ENCODE measurements at places on chromosomes 16 and 17.
A peak's percentile ranks its signal among the peaks of the same experiment; 100 is the strongest.

DNA sequence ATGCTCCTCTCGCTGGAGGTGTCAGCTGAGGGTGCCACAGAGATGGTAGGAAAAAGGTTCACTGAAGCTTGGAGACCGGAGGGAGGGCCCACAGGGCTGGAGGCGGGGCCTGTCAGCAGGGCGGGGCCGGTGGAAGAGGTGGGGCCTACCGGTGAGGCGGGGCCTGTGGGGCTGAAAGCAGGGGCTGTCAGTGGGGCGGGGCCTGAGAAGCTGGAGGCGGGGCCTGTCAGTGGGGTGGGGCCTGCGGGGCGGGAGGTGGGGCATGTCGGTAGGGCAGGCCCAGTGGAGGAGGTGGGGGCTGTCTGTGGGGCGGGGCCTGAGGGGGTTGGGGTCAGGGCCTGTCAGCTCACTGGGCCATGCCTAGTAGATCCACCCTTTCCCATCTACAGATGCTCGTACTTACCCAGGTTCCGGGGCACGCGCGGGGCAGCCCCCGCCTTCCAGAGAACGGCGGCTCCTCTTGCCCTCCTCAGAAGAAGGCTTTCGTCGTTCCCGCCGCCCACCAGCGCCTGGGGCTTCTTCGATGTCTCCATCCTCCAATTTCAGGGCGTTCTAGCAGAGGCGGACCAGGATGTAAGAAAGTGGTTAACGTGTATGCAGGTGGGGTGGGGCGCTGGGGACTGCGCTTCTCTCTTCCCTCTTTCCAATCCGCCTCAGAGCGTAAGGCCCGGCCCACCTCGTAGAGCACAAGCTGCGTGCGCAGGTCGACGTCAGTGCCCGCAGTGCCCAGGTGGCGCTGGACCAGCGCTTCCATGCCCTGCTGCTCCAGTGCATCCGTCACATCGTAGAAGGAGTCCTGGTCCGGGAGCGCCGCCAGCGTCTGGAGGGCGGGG is 9.8 kb downstream of the TMEM208 start:
- DNase-seq = peak; percentile 52

GRCh38 chr17:46832331-46832821 is 13.9 kb upstream of the WNT3 start:
- no peak for DNase-seq

DNA sequence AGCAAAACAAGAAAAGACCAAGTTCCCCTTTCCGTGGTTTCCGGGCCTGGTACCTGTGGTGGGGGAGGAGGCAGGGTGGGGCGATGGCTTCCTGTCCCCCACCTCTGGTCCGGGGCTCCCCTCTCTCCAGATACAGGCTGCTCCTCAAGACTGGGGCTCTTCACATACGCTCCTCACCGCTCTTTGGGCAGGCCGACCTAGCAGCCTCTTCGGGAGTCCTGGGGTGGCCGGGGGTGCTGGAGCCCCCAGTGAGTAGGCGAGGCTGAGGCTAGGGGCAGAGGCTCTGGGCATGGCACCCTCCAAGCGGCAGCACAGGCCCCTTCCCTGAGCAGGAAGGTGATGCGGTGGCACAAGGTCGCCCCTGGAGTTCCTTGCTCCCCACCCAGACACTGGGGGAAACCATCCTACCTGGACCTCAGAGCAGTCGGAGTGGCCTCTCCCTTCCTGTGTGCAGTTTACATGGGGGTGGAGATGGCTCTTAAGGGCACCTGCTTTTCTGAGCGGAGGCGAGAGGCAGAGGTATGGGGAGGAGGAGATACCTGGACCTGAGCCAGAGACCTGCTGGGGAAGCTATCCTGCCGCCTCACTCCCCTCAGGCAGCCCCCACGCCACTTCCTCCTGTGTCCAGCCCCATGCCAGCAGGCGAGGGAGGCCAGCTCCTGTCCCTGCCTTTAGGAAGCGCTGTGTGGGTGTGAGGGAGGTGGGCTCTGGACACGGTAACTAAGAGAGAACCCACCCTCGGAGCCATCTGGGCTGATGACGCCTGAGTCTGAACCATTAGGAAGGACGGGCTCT is 891 bp downstream of the CORO1A start:
- DNase-seq = no peak

DNA sequence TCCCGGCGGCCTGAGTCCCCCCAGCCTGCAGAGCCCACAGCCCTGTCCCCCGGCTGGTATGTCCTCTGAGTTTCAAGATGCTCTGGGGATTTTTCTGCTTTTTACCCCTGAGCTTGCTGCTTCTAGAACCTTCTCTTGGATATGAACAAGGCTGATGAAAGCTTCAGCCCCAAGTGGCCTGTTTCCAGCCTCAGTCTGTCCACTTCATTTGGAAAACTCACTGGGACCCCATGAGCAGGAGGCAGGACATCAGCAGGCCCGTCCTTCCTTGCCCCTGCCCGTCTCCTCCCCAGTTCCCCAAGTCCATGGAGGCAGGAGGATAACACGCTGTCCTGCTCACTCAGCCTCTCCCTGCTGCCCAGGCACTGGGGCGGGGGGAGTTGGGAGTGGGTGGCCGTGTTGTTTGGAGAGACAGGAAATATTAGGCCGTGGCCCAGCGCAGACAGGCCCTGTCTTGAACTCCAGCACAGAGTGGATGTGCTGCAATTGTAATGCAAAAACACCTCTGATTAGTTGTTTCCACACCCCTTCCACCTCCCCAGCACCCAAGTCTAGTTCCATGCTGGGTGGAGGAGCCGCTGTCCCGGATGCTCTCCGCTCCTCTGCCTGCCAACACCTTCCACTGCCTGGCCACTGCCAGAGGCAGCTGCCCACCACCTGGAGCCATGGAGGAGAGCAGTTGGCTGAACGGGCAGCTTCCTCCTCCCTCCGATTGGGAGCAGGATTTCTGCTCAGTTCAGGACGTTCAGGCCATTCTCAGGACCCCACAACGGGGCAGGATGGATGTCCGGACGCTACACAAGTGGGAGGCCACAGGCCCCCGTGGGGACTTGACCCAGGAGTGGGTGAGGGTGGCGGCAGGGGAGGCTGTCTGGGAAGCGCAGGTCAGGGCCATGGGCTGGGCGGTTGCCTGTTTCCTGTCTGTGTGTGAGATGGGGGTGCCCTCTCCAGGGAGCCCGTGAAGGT is 216.9 kb upstream of the GSE1 start:
- DNase-seq = peak; percentile 47

DNA sequence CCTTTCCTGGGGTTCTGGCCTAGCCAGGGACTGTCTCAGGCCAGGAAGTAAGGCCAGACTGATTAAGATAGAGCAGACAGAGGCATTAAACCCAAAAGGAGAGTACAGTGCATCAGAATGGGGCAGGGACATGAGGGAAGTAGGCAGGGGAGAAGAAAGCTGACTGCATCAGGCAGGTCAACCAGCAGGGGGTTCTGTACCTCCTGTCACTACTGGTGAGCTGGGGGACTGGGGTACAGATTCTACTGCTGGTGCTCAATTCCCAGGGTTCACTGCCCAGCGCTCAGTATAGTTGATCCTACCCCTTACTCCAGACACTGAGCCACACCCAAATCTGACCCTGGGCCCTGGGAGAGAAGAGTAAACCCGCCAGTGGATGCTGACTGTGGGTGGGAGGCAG is 12.9 kb upstream of the MTMR4 start:
- DNase-seq = no peak

DNA sequence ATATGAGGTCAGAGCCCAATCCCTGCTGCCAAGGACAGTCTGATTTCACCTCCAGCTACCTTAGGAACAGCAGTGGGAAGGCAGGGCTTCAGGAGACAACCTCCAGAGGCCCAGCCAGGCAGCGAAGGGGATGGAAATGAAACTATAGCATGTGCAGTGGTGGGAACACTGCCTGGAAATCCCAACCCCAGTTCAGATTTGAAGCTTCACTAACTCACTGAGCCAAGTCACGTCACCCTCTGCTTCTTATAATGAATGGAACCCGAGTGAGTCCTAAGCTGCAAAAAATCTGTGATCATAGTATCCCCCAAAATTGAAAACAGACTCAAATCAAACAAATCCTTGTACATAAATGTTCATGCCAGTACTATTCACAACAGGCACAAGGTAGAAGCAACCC is 36.0 kb upstream of the SLC39A11 start:
- DNase-seq = no peak

DNA sequence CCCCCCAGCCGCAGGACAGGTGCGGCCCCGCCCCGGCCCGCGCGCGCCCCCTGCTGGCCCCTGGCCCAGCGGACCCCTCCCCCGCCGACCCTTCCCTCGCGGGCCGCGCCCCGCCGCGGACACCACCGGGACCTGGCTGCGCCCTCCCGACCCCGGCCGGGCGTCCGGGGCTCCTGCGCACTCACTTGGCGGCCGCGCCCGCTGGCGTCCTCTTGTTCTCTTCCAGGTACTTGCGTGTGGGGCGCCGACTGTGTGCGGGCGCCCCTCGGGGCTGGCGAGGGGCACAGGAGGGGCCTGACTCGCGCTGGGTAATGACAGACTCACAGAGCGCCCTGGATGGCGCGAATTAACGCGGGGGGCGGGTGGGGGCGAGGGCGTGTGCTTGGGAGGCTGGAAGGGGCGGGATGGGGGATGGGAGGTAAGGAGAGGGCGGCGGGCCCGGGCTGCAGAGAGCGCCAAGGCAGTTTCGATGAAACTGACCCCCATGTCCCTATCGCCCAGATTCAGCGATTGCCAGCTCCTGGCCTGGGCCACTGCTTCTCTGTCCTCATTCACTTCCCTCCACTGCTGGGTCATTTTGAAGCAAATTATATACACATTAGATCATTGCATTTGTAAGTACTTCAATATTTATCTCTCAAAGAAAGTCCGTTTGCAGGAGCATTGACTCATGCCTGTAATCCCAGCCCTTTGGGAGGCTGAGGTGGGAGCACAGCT is 445 bp upstream of the DBNDD1 start:
- peak; percentile 53 for DNase-seq

DNA sequence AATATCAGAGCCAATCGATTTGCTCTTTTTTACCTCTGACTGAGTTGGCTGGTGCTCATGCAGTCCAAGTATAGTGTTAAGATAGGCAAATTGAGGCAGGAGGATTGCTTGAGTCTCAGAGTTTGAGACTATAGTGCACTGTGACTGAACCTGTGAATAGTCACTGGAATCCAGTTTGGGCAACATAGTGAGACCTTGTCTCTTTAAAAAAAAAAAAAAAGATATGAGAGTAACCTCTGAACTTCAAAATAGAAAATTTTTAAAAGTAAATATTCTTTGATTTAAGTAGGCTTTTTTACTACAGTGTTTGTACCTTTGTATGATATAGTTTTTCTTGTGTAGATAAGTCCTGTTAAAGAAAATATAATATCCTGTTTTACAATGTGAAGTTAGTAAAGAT is 3.4 kb downstream of the CCP110 start:
- no peak for DNase-seq
